Renal cortex interstitium (tissue), 15 donors: ENCODE measurements at places on chromosomes 13 and 19. TPM values are rescaled to one million over a fixed set of nuclear protein-coding genes. Genes with fewer than 3 reads are reported as not detected.

GRCh38 chr19:49432141-49433073 is 7.2 kb downstream of the GFY start:
- DNase-seq: no peak

The APC2 gene
- 1.9 TPM for polyA plus RNA-seq

DNA sequence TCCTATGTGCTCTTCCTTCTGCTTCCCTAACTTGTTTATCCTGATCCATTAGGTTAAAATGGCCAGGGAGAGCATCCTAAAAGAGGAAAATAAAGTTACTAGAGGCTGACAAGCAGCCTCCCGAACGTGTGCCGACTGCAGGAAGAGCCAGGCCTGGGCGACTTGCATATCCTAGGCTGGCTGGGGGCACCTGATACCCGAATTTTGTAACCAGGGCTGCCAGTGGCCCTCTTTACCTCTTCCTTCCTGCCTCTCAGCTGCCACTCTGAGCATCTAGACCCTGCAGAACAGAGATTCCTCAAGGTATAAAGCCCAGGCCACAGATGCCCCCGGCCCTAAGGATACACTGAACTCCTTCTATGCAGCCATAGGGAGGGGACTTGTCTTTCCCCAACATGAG is 48.5 kb upstream of the KATNAL1 start:
- DNase-seq: no peak

- DNase-seq: no peak
These were observed 16.1 kb upstream of the SACS start for GRCh38 chr13:23449398-23450162.

- no peak for DNase-seq
These were observed 87.4 kb upstream of the TEX29 start for GRCh38 chr13:111233080-111233479.

The ZNF540 gene
- polyA plus RNA-seq: 6.2 TPM

- no peak for DNase-seq
These were observed 8.5 kb downstream of the CCDC8 start for GRCh38 chr19:46404753-46405468.

GRCh38 chr19:13796301-13797057 is 1.2 kb downstream of the ZSWIM4 start:
- no peak for DNase-seq

DNA sequence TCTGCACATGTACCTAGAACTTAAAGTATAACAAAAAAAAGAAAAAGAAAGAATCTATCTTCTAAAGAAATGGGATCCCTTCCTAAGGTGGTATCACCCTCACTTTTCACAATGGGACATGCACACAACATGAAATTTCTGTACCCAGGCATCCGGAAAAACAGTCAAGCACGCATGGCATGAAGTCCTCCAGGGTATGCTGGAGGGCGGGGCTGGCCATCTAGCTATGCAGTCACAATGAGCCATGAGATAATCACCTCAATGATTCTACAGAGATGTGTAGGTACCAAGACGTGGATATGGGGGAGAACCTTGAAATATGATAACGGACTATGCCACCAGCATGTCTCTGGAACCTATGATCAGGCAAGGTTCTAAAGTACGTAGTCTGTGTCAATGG is 69.8 kb downstream of the CCDC70 start:
- no peak for DNase-seq

The TMEM272 gene
- polyA plus RNA-seq: 0.54 TPM

The RFPL4AL1 gene
- not detected for polyA plus RNA-seq

The IQCN gene
- polyA plus RNA-seq: 7.2 TPM

The PCSK4 gene
- 11.4 TPM for polyA plus RNA-seq

DNA sequence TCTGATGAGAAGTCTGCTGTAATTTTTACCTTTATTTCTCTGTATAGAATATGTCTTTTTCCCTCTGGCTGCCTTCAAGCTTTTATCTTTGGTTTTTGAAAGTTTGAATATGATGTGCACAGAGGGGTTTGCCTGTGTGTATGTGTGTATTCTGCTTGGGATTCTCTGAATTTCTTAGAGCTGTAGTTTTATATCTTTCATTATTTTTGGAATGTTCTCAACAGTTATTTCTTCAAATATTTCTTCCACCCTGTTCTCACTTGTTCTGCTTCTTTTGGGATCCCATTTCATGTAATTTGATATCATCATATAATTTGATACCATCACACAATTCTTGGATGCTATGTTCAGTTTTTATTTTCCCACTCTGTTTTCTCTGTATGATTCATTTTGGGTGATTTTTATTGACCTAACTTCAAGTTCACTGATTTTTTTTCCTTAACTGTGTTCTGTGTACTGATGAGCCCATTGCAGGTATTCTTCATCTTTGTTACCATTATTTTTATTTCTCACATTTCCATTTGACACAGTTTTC is 7.5 kb downstream of the COG3 start:
- no peak for DNase-seq
